H1 (cell line): ENCODE measurements at places on chromosomes 6 and 20. TPM values are rescaled to one million over a fixed set of nuclear protein-coding genes. Genes with fewer than 3 reads are reported as not detected.

DNA sequence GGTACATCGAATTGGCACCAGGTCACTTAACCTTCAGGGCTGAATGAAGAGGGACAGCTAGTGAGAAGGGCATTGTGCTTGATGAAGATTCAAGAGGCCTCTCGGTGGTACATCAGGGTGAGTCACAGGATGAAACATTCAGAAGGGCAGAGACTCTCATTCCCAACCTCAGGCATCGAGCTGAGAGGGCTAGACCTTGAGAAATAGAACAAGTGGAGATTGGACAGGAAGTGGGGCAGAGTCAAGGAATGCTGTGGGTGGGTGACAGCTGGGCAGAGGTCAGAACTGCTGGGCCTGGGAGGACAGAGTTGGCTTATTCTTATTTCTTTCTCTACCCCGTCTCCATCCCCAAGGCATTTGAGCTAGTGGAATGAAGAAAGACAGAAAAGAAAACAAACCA lies 126.0 kb downstream of the SCML4 start:
- H3K36me3 ChIP-seq, result no peaks in the 10 kb centered on the region
- DNase-seq, result no peak
- no peak overlapping the region for H3K27ac ChIP-seq
- H3K27me3 ChIP-seq, result no peaks in the 10 kb centered on the region
- H3K4me1 ChIP-seq, result peaks cover 10% of the 10 kb centered on the region; the same call in 1 of the 2 replicates
- no peak overlapping the region for H3K4me3 ChIP-seq

GRCh38 chr6:130670142-130670541 lies 157.1 kb upstream of the SMLR1 start:
- H3K4me3 ChIP-seq, result no peak overlapping the region
- no peaks in the 10 kb centered on the region for H3K4me1 ChIP-seq
- H3K27me3 ChIP-seq, result no peaks in the 10 kb centered on the region

- no peak for DNase-seq
- H3K27ac ChIP-seq, result no peak overlapping the region
- peaks cover 8% of the 10 kb centered on the region for H3K4me1 ChIP-seq
- H3K4me3 ChIP-seq, result no peak overlapping the region
- no peaks in the 10 kb centered on the region for H3K27me3 ChIP-seq
Measured at GRCh38 chr6:160248538-160248937, 10.1 kb downstream of the SLC22A2 start.

GRCh38 chr6:128532827-128533226 lies 12.4 kb upstream of the PTPRK start:
- H3K27ac ChIP-seq, result no peak overlapping the region
- no peak overlapping the region for H3K4me3 ChIP-seq
- DNase-seq, result no peak
- H3K36me3 ChIP-seq, result no peaks in the 10 kb centered on the region
- no peaks in the 10 kb centered on the region for H3K4me1 ChIP-seq

HMGN3 gene
- total RNA-seq, result 167 and 174 TPM in 2 replicates

PAK5 gene
- 0.44 and 0.80 TPM in 2 replicates for total RNA-seq

DNA sequence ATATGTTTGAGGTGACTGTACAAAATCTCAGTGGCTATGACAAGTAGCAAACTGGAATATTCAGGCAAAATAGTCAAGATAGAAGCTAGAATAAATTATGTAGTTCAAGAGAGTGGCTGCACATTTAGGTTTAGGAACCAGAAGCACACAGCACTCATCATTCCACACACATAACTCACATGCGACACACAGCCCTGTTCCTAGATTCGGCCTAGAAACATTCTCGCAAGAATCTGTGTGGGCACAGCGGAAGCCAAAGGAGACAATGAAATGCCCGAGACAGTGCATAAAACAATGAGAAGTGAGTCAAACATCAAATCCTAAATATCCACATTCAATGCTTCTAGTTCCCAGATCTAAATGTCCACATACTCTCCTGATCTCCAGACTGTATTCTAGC lies 9.5 kb upstream of the SUPT3H start:
- H3K4me3 ChIP-seq, result no peak overlapping the region
- DNase-seq, result no peak
- no peaks in the 10 kb centered on the region for H3K4me1 ChIP-seq
- H3K27me3 ChIP-seq, result no peaks in the 10 kb centered on the region
- H3K36me3 ChIP-seq, result no peaks in the 10 kb centered on the region
- H3K27ac ChIP-seq, result no peak overlapping the region

NKAIN2 gene
- total RNA-seq, result 0.34 TPM in 1 of 2 replicates, not detected in the other

SNAP91 gene
- 1.0 and 1.5 TPM in 2 replicates for total RNA-seq

GRCh38 chr6:63805808-63806572 lies 170.4 kb downstream of the PHF3 start:
- H3K4me1 ChIP-seq, result no peaks in the 10 kb centered on the region
- no peaks in the 10 kb centered on the region for H3K27me3 ChIP-seq
- H3K4me3 ChIP-seq, result no peak overlapping the region

DNA sequence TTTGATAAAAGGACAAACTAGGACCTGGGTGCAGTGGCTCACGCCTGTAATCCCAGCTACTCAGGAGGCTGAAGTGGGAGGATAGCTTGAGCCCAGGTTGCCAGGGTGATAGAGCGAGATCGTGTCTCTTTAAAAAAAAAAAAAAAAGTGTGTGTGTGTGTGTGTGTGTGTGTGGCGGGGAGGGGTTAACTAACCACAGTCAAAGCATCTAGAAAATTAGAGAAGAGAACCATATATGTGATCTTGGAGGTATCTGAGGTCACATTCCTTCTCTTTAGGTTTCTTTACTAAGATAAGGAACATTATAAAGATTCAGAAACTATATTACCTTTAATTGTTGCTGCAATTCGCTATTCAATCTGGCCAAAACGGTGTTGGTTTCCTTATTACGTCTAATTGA lies 80.9 kb downstream of the REPS1 start:
- no peak for DNase-seq
- H3K4me1 ChIP-seq, result no peaks in the 10 kb centered on the region
- H3K27me3 ChIP-seq, result no peaks in the 10 kb centered on the region
- H3K27ac ChIP-seq, result no peak overlapping the region
- H3K36me3 ChIP-seq, result peaks cover 52% of the 10 kb centered on the region
